ENCODE measurements at places on chromosomes 4 and X.

DNA sequence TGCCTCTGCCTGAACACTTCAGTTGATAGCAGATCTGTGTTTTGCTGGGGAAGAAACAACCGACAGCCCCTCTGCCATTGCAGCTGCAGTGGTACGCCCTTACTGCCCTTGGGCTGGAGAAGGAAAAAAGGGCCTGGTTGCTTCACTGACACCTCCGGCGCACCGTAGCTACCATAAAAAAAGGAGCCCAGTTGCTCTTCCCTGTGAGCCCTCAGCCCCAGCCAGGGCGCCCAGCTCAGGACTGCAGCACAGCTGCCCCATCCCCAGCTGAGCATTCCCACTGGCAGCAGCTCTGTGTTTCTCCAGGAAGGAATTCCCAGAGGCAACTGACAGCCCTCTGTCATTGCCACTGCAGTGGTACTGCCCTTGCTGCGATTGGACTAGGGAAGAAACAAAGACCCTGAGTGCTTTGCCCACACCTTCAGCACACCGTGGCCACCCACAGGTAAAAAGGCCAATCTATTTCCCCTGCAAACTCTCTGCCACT lies 142.7 kb downstream of the DKK2 start:
- DNase-seq, result no peak

GRCh38 chrX:2299871-2300270 lies 200.9 kb downstream of the DHRSX start:
- no peak for DNase-seq

DNA sequence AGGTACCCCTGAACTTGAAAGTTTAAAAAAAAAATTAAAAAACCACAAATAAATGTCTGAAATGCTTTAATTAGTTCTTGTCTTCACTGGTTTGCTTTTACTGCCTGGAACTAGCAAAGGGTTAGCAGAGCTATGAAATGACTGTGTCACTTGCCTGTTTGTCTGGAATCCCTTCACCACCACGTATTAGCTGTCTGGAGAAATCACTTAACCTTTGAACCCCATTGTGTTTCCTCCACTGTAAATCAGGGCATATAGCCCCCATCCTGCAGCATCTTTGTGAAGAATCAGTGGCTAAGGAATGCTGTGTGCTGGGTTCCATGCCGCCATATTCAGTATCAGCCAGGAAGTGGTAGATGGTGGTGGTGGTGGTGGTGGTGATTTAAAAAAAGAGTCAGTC lies 6.3 kb downstream of the CYTL1 start:
- no peak for DNase-seq

DNA sequence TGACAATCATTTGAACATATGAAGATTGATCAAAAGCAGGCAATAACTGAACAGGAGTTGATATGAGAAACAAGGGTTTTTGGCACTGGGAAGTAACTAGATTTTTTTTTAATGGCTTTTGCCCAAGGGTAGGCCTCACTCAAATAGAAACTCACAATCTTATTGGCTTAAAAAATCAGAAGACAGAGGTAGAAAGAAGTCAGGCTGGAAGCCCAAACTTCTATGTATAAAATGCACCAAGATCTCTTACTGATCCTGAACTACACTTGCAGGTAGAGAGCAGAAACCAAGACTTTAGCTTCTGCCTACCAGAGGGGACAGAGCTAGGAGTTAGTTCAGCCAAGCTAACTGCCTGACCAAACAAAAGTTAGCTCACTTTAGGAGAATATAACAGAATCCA lies 74.9 kb downstream of the ADGRA3 start:
- no peak for DNase-seq

DNA sequence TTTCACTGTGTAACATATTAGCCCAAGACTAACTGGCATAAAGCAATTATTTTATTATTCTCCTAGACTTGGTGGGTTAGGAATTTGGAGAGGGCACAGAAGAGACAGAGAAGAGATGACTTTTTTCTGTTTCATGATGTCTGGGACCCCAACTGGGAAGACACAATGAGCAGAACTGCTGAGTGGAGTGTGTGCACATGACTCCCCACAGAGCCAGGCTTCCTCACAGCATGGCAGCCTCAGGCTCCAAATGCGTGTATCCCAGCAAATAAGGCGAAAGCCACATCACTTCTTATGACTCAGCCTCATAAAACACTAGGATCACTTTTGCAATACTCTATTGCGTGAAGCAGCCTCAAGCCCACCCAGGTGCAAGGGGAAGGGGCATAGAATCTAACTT lies 68.4 kb downstream of the MFAP3L start:
- no peak for DNase-seq

- DNase-seq, result no peak
Measured at GRCh38 chrX:77440330-77440729, 6.9 kb upstream of the FGF16 start.

GRCh38 chr4:3532751-3533422 lies 665 bp upstream of the LRPAP1 start:
- no peak for DNase-seq

DNA sequence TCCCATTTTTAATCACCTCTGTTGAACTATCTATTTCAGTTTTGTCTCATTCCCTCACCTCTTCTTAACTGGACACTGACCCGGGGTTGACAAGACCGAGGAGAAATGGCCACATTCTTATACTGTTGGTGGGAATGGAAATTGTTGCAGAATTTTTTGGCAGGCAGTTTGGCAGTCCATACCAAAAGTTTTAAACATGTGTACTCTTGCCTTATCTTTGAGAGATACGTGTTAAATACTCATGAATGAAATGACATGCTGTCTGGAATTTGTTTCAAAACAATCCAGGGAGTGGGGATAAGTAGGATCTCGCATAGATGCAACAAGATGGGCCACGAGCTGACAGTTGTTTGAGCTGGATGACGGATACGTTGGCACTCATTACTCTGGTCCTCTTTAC lies 12.1 kb downstream of the FGFBP1 start:
- no peak for DNase-seq

- DNase-seq, result no peak
Measured at GRCh38 chrX:152904151-152905080, 6.5 kb downstream of the ZNF185 start.

- no peak for DNase-seq
Measured at GRCh38 chr4:3040452-3041191, 33.7 kb downstream of the HTT-AS start.

DNA sequence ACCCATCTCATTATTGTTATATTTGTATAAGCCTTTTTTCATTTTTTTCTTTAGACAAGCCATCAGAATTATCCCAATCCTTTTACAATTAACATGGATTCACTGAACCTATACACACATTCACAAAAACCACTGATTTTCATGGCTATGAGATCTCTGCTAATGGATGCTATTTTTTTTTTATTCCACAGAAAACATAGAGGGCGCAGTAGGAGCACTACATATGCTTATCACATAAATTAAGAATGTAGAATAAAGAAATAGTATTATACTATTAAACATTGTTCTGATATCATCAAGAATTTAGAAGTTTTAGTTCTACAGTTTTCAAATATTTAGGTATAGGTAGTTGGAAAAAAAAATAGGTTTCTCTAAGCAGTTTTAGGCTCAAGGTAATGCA lies 1477.4 kb downstream of the ARAP2 start:
- no peak for DNase-seq

DNA sequence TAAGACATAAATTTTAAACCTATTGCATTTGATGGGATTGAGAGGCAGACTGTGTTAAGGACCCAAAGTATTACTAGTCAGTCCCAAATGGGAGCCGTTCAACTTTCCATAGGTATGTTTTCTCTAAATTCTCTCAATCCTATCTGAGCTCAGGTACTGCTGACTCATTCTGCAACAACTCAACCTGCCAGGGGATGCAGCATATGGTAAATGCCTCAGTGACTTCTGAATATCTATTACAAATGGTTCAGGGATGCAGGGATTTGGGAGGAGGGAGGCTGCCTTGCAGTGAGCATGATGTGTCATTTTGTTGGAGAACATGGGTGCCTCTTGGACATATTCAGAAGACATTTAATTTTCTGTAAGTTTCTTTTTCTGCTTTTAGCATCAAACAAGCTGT lies 97.3 kb downstream of the HDAC8 start:
- DNase-seq, result no peak

DNA sequence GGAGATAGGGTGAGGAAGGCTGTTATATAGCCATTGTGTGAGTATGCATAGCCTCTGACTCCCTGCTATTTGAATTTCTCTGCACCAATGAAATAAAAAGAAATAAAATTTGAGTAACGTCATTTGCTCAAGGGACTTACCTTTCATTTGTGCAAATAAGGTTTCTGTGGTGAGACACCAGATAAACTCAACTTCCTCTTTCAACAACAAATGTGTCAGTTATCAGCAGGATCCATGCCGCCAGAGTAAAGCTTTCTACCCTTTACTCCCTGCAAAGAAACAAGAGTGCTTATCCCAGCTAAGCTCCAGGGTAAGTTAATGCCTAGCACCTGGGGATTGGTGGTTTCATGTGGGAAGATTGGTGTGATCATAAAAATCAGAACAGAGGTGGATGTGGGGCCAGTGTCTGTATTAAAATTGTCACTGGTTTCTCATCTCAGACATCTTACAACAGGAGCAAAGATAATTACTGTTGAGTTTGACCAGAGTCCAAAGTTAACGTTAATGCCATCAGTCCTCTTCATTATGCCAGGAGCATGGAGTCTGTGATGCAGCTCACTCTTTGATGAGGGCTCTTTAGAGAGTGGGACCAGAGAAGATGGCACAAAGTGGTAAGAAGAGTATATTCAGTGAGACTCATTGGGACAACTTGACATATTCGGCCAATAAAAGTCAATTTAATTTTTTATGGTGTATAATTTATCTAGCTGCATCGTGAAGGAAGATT lies at the start of gene P2RY10:
Gene P2RY10, plus strand, starts transcription at position 206 of the 727 bp plus-strand sequence. CDS start 15,130 bp downstream, outside the sequence.
- no peak for DNase-seq

DNA sequence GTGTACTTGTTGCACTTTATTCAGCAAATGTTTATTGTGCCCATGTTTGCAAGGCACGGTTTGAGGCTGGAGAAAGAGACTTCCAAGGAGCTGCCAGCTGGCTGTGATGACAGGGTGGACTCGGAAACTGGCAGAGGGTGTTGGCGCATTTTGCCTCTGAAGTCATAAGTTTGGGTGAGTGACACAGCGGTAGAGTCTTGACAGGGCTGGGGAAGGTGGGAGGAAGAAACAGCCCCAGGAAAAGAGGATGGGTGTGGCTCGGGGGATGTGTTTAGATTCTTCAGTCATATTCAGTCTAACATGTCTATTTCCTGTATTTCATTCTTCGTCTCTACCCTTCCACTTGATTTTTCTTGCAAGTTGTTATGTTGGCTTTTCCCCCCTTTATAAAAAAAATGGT lies 77.0 kb upstream of the STOX2 start:
- DNase-seq, result no peak

DNA sequence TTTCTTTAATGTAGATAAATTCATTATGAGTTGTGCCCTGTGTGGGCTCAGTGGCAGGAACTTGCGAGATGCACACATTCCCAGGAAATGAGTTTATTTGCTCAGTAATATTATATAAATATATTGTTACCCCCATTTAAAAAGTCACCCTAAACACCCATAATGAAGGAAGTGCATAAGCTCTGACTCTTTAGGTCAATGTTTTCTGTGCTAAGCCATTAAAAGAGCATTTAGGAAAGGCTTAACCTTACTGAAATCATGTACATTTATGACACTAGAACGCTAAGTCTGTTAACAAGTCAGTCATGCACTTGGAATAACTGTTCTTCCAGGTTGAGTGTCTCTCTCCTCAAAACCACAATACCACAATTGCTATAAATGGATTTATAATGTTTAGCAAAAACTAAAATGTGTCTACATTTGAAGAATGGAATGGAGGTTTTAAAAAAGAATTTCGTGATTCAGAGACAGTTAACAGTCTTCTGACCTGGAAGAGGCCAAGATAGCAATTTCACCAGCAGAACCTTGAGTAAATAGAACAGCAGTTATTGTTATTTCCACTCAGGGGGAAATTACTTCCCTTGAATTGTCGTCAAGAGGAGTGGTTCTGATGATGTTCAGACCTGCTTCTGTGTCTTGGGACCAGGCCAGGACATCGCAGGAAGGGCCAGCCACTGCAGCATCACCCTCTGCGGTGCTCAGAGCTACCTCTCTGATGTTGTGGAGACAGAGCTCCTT lies 91.1 kb upstream of the VEGFC start:
- DNase-seq, result no peak

DNA sequence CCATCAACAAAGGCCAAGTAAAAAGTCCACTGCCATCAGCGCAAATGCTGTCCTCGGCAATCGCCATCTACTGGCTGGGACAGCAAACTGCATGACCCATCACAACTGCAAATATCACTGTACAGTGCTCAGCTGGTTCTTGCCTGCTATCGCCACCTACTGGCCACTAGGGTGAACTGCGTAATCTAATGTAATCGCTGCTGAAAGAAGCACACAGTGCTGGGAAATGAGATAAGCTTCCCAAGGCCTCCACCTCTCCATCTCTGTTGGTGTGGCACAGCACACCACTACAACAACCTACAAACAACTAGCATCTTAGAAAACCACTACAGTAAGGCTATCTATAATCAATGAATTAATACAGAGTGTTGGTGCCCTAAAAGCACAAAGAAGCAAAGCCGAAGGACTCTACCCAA lies 298.3 kb downstream of the TEX13A start:
- DNase-seq, result peak; percentile 4

DNA sequence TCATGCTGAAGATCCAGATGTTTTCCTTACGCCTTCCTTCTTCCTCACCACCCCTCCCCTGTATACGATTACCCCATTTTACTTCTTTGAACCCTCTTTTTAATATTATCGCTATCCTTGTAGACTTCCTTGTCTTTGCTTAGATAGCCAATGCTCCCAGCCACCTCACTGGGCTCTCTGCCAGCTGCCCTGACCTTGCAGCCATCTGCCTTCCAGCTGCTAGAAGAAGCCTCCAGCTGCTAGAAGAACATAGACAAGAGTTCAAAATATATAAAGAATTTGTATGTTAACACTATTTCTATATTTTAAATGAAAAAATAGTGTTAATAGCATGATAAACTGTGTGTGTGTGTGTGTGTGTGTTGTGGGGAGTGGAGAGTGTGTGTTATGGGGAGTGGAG lies 374.7 kb downstream of the ANKRD50 start:
- DNase-seq, result no peak

DNA sequence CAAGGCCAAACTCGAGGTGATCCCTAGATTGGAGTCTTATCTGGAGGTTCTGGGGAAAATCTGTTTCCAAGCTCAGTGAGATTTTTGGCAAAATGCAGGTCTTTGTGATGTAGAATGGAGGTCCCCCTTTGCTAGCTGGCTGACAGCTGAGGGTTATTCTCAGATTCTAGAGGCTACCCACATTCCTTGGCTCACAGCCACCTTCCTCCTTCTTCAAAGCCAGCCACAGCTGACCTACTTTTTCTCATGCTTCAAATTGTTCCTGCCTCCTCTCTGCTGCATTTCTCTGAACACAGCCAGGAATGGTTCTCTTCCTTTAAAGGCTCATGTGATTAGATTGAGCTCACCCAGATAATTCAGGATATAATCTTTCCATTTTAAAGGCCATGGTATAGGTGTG lies 86.9 kb downstream of the VCX3A start:
- DNase-seq, result no peak

DNA sequence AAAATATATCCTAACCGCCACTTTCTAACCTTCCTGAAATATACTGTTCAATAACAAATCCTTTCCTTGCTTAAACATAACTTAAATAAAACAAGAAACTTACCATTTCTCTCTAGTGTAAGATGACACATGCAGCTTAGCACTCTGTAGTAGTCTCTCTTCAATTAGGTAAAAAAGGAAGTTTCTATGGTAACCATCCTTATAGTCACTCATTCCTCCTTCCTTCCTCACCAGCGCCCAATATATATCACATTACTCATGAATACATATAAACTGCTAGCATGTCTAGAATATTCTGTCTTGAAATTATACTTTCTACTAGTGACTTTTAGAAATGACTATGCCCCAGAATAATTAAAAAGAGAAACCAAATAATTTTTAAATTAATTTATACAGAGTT lies 112.2 kb downstream of the SNCA start:
- no peak for DNase-seq

- DNase-seq, result no peak
Measured at GRCh38 chr4:111031596-111031995, 408.7 kb upstream of the PITX2 start.
